CD8-positive, alpha-beta memory T cell (primary cell): ENCODE measurements at places on chromosomes 13 and 19. TPM values are rescaled to one million over a fixed set of nuclear protein-coding genes. Genes with fewer than 3 reads are reported as not detected.
A peak's percentile ranks its signal among the peaks of the same experiment; 100 is the strongest.

The CYP4F2 gene
- polyA plus RNA-seq = not detected

The SULT2A1 gene
- not detected for polyA plus RNA-seq

The CEACAM8 gene
- polyA plus RNA-seq = not detected

The FFAR1 gene
- polyA plus RNA-seq = not detected

DNA sequence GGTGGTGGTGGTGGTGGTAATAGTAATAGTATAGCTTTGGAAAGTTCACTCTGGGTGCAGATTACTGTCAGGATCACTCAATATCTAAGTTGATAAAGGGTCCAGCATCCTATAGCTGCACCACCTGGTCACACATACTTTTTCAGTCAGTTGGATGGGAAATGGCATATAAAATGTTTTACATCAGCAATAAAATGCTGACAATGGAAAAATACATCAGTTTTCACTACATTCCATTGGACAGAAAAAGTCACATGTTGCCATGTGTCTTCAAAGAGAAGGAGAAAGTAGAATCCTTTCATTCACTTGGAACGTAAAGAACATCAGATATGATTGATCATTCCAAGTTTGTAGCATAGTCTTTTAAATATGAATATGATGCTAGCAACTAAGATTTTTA is 481.4 kb downstream of the SLITRK6 start:
- no peaks in the 10 kb centered on the region for H3K27me3 ChIP-seq
- no peaks in the 10 kb centered on the region for H3K4me1 ChIP-seq
- DNase-seq = no peak
- no peak overlapping the region for H3K4me3 ChIP-seq
- no peak overlapping the region for H3K27ac ChIP-seq
- no peaks in the 10 kb centered on the region for H3K36me3 ChIP-seq

DNA sequence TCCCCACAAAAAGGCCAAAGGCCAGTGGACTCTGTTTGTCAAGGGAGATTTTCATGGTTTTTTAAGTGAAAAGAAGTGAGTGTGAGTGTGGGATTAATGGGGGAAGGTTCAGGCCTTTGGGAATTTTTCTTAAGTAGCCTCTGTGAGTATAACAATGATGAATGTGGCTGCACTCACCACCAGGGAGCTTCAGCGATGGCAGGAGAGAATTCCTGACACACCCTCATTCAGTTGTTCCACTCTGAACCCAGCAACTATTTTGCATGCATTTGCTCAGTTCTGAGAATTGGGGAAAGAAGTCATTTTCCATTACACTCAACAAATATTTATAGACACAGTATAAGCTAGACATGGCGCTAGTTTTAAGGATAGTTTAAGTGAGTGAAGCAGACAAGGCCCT is 117.9 kb downstream of the CCNA1 start:
- H3K4me1 ChIP-seq = no peaks in the 10 kb centered on the region
- no peaks in the 10 kb centered on the region for H3K27me3 ChIP-seq
- H3K27ac ChIP-seq = no peak overlapping the region
- no peak for DNase-seq
- no peaks in the 10 kb centered on the region for H3K36me3 ChIP-seq

DNA sequence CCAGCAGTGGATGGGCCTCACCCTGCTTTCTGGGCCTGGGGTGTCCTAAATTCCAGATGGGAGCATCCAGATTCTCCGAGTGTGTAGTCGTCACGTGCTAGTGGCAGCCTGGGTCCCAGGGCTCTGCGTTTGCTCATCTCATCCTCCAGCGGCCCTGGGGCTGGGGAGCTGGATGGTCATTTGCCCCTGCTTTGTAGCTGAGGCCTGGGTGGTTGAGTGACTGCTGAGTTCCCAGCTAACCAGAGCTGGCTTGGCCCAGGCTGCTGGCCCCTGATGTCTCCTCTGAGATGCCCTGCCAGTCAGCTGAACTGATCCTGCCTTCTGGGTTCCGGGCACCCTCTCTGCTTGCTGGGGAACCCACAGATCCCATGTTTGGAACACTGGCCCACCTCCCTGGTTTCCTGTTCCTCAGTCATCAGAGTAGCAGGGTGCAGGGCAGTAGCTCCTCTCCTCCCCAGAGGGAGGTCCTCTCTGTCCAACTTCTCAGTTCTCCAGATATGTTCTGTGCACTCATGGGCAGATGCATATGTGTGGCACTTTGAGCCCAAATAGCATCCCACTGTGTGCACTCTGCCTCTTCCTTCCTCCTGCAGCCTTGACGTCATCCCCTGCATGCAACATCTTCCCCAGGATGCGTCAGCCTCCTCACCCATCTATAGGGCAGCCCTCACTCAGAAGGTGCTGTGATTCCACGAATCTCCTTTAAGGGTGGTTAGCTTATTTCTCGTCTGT is 22.4 kb upstream of the CRTC1 start:
- H3K27ac ChIP-seq = no peak overlapping the region
- DNase-seq = no peak
- no peaks in the 10 kb centered on the region for H3K27me3 ChIP-seq
- H3K4me1 ChIP-seq = peaks cover 4% of the 10 kb centered on the region
- no peaks in the 10 kb centered on the region for H3K36me3 ChIP-seq
- no peak overlapping the region for H3K4me3 ChIP-seq

The PRX gene
- polyA plus RNA-seq = 0.29 TPM

DNA sequence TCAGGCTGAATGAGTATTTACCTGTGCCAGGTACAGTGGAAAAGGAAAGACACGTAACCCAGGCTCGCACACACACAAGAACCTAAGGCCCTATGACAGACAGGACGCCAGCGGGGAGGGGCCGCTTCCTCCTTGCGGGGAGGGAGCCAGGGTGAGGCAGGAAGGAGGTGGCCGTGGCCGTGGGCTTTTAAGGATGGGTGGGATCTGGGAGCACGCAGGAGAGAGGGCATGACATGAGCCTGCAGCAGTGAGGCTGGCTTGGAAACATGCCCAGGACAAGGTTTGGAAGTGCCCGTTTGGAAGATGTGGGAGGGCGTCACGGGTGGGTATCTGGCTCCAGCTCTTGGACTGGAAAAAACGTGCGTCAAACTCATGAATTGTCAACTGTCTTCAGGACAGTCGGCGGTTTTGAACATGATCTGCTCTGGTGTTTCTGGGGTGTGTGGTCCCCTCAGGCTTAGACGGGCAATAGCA is 20.1 kb downstream of the SH3GL1 start:
- peak overlapping the region; percentile 27 for H3K4me3 ChIP-seq
- no peaks in the 10 kb centered on the region for H3K27me3 ChIP-seq
- no peaks in the 10 kb centered on the region for H3K36me3 ChIP-seq
- DNase-seq = peak; percentile 58
- H3K4me1 ChIP-seq = peaks cover 45% of the 10 kb centered on the region

GRCh38 chr13:89930861-89931260 is 1416.6 kb upstream of the MIR17HG start:
- no peak overlapping the region for H3K4me3 ChIP-seq
- no peaks in the 10 kb centered on the region for H3K4me1 ChIP-seq
- no peak overlapping the region for H3K27ac ChIP-seq
- H3K36me3 ChIP-seq = no peaks in the 10 kb centered on the region
- no peak for DNase-seq

DNA sequence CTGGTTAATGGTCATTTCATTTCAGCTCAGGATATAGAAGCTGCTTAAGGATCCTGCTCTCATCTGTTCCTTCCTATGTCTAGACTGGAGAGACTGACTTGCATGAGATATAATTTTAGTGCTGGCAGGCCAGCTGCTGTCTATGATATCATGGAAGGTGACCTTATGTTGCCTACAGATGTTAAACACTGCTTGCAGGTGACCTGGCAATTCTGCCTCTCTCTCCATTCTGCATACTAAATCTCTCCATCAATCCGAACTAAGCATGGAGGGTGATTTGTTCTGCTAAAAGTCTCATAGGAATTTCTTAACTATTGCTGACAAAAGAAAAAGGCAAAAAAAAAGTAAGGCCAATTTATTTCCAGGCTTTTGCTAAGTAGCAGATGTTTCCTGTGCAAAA is 81.0 kb downstream of the CCNA1 start:
- H3K4me1 ChIP-seq = no peaks in the 10 kb centered on the region
- H3K4me3 ChIP-seq = no peak overlapping the region
- no peak overlapping the region for H3K27ac ChIP-seq
- no peaks in the 10 kb centered on the region for H3K36me3 ChIP-seq

The CD177 gene
- polyA plus RNA-seq = not detected

The VN1R2 gene
- polyA plus RNA-seq = not detected
